Type B pancreatic cell (in vitro differentiated cells): ENCODE measurements at places on chromosomes 5 and 9.
A peak's percentile ranks its signal among the peaks of the same experiment; 100 is the strongest.

- DNase-seq, result no peak
Measured at GRCh38 chr9:1513105-1513504, 462.9 kb downstream of the DMRT2 start.

DNA sequence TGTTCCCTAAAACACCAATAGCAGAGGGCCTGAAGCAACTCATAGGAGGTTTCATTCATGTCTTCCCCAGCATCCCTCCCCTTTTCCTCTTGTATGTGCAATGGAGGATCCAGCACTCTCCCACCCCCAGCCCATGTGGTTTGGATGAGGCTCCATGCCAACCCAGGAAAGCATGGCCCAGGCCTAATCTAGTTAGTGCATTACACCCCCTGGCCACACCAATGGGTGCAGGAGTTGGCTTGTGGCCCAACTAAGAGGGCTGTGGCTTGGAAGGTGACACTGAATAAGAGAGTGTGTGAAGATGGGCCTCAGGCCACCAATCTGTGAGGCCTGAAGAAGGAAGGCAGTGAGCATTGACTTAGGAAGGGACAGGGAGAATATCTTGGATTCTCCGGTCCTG, 70.8 kb upstream of the SMIM23 start:
- peak; percentile 42 for DNase-seq

- DNase-seq, result no peak
Measured at GRCh38 chr5:57249265-57249874, 75.5 kb downstream of the GPBP1 start.

- no peak for DNase-seq
Measured at GRCh38 chr9:134128727-134129679, 6.9 kb upstream of the WDR5 start.

DNA sequence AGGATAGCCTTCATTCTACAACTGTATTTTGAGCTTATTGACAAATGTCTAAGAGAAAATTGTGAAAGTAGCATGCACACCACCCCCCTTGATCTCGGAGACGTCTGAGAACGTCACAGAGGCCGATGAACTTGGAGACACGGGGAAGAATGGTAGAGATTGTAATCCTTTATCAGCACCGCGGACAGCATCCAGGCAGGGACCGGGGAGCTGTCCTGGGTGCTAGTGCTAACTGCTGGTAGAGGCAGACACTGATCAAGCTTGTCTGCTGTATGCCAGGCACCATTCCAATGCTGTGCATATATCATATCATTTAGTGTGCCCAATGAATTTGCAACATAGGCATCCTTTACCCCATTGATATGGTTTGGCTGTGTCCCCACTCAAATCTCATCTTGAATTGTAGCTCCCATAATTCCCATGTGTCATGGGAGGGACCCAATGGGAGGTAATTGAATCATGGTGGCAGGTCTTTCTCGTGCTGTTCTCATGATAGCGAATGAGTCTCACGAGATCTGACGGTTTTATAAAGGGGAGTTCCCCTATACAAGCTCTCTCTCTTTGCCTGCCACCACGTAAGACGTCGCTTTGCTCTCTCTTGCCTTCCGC, 98.8 kb downstream of the LHX2 start:
- DNase-seq, result peak; percentile 84

- no peak for DNase-seq
Measured at GRCh38 chr9:4263591-4263990, 36.3 kb downstream of the GLIS3 start.

DNA sequence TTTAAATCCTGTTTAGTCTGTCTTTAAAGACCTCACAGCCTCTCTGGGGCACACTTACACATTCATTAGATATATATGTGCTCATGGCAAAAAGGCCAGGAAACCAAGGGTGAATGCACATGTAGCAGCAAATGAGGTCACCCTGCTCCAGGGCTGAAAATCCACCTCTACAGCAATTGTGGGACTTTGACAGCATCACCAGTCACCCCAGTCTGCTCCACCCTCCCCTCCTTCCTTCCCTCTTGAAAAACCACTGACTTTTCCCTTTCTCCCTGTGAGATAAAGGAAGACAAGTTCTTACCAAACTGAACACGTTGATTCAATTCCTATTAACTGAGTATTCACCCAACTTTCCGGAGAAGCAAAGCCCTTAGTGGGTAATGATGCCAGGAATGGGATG, 15.2 kb upstream of the SH3RF2 start:
- DNase-seq, result no peak

DNA sequence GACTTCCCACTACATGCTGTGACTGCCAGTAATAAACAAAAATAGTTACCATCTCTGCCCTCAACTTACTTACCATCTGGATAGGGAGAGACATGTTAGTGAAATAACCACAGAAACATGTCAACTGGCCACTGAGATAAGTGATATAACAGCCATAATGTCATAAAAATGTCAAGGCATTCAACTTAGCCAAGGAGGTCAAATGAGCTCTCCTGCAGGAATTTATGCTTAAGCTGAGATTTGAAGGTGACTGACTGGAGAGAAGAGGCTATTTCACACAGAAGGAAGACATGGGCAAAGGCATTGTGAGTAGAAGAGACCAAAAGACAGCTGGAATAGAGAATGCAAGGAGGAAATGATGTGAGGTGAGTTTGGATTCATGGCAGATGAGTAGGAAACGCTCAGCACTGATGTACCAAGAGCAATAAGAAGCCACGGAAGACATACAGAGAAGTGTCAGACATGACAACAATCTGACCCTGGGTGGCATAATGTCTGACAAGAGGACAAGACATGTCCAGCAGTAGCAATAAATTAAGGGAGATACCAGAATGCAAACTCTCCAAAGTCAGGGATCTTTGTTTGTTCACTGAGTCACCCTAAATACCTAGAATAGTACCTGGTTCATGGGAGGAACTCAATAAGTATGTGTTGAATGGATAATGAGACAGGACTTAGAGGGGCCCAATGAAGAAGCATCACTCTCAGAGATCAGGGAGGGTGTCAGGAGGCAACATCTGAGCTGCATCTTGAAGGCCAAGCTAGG, 318.8 kb downstream of the ACTL7B start:
- no peak for DNase-seq

DNA sequence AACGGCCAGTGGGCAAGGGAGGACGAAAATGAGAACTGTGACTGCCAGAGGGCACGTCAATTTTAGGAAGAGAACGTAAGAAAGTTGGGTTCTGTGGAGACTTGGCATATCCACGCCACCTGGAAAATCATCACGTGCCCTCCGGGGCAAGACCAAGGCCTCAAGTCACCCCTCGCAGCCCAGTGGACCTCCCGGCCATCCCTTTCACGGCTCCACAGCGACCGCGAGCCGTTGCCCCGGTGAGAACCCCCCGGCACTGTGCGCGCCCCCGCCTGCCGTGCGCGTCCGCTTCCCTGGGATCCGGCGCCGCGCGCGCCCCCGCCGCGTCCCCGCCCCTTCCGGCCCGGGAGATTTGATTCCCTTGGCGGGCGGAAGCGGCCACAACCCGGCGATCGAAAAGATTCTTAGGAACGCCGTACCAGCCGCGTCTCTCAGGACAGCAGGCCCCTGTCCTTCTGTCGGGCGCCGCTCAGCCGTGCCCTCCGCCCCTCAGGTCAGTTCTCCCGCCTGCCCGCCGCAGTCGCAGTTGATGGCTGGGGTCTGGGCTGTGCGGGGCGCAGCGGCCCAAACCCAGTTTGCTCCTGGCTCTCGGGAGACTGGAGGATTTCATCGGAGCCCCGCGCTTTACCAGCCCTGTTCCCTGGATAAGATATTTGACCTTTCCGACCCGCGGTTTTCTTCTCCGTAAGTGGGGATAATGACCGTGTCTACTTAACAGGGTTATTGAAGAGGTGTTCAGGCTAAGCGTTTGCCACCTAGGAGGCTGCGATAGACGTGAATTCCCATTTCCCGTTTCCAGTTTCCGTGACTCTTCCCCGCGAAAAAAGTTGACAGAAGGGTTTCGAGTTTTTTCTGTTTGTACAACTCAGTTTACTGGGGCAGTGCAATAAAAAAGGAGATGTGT, at the start of gene MELK:
Gene MELK (plus strand): TSS at position 381 of the 904 bp plus-strand sequence. CDS start 8,787 bp downstream, outside the sequence.
- peak; percentile 91 for DNase-seq
